ENCODE measurements at places on chromosomes 2 and 18.

DNA sequence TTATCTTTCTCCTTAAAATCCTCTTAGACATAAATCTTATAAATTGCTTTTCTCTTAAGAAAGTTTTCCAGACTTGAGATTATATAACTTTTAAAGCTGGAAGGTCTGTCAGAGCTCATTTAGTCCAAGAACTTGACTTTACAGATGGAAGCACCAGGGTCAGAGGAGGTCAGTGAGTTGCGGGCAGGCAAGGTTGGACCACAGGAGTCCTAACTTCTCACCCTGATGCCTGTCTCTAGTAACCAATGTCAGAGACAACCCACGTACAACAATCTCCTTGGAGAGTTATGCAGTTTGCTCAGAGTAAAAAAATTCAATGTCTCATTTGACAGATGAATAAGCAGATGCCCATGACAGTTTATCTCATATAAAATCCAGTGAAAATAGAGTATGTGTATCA, 203.9 kb downstream of the DLGAP1 start:
- no peak for DNase-seq

- no peak for DNase-seq
Measured at GRCh38 chr18:10100941-10101701, 187.3 kb downstream of the VAPA start.

DNA sequence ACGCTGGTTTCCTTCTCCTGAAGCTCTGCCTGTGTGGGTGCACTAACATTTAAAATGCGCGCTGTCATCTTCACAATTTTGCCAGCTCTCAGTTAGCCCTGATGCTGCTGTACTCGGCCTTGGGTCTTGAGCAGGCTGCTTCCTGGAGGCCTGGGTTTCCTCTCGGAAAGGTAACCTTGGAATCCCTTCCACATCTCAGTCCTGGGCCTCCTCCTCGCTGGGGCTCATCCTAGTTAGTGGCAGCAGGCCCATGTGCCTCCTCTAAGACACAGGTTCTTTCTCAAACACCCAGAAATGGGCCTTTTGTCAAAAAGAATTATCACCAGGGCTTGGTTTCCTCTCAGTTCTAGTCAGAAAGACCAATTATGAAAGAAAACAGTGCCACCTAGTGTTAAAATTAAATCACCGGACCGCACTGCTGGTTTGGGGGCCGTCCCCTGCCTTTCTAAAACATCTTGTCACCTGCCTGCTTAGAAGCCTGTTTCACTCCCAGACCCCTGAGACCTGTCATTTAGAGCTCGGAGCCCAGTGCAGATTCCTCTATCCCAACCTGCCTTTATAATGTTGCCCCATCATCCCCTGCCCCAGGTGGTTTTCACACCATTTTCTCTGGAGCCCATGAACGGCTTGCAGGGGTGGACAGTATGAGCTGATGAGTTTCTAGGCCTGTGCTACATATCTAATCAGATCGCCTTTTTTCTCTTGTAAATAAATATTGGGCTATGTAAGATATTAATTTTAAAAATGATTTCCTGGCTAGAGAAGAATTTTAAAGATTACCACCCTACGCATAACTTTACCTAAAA, 42.4 kb downstream of the HK2 start:
- peak; percentile 47 for DNase-seq

DNA sequence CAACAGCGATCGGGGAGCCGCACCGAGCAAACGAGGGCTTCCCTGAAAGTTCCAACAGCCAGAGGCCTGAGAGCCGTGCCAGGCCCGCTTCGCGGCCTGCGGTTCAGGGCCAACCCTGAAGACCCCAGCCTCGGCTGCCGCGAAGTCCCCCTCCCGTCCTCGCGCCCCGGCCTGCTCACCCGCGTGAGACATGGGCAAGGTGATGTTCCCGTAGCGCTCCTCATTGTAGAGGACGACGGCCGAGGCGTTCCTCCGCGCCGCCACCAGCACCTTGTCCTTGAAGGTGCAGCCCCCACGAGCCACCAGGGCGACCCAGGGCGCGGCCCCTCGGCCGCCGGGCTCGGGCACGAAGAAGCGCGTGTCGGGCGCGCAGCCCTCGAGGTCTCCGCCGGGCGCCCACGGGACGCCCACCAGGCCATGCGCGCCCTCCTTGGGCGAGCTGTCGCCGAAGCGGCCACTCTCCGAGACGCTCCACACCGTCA, 510 bp downstream of the RNF149 start:
- DNase-seq, result peak; percentile 25

DNA sequence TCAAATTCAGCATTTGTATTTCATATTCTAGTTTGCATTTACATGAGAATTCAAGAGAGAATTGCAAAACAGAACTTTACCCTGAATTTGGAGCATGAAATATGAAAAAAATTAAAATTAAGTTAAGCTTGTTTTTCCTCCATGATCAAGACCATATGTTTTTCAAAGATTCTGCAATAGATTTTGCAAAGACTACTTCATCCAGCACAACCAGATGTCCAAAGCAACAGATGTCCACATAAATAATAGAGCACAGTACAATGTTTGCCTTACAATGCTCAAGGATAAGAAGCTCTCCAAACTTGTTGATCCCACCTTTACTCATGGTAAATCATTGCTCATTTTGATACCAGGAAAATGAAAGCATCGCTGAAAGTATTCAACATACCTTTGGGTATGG, 25.6 kb downstream of the FAP start:
- DNase-seq, result no peak

DNA sequence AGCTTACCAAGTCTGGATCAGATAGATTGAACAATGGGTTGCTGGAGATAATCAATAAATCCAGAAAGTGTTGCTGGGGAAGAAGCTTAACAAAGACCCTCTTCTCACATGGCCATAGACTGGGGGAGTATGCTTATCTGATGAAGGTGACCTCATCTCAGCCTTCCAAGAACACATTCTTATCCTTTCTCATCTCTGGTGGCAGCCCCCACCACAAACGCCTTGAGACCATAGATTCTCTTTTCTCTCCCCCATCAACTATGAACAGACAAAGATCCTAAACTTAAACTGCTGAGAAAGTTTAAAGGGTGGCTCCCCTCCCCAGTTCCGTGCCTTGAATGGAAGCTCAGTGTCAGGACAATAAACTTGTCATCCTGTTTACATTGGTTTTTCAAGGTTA, 428.7 kb upstream of the TRIB2 start:
- no peak for DNase-seq

DNA sequence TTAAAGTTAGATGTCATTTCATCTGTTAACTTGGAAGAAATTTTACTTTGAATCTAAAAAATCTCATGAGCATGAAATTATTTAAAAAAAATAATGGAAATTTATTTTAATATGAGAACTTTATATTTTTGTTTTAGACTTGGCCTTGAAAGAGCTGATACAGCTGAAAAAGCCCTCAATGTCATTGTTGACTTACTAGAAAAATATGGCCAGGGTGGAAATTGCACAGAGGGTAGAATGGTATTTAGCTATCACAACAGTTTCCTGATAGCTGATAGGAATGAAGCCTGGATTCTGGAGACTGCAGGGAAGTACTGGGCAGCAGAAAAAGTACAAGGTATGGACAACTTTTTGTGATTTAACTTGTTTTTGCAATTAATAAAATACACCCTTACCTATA, 5.3 kb downstream of the SCRN3 start:
- DNase-seq, result no peak

- no peak for DNase-seq
Measured at GRCh38 chr18:23966909-23967308, 47.6 kb upstream of the TTC39C start.

DNA sequence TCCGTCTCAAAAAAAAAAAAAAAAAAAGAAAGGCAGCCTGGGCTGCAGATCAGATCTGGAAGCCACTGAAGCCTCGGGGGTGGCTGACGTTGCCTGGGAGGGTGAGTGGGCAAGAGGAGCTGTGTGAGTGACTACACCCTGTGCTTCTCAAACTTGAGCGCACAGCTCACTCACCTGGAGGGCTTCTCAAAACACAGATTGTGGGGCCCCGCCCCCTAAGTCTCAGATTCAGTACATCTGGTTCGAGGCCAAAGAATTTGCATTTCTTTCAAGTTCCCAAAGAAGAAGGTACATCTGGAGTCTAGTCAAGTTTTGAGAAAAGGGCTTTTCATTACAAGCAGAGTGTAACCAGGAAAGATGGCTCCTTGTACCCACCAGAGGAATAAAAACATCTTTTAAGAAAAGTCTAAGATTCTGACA, 97.7 kb upstream of the CAB39 start:
- DNase-seq, result no peak

DNA sequence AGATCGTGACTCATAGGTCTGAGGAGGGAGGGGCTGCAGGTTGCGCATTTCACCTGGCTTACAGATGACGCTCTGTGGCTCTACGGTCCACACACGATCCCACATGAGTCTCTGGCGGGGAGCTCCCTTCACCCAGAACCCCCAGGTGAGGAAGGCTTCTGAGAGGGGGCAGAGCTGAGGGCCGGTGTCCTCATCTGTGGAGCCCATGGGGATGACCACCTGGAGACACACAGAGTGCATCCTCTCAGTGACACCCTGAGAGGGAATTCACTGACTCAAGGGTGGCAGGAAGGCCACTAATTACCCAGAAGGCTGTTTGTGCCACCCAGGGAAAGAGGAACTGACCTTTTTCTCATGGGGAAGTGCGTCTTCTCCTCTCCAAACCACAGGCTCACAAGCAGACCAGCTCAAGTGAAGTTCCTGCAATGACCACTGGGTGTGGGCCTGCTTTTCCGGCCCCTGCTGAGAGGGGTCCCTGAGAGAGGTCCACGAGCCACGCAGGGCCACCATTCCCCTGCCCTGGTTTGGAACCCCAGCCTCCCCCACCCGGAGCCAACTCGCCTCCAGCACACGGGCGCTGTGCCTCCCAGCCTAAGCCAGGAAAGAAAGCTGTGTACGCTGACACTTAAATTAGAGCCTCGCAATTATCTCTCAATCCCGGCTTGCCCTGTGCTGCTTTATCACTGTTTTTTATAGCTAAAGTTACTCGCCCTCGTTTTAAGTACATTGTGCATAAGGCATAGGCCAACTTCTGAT, 114.1 kb downstream of the BCL11A start:
- peak; percentile 47 for DNase-seq

GRCh38 chr2:168920504-168921157, 19.5 kb downstream of the G6PC2 start:
- no peak for DNase-seq

GRCh38 chr2:213010106-213010779, 141.2 kb downstream of the IKZF2 start:
- DNase-seq, result no peak

- no peak for DNase-seq
Measured at GRCh38 chr18:70158992-70159717, 46.3 kb downstream of the RTTN start.

- DNase-seq, result no peak
Measured at GRCh38 chr18:59760619-59761600, 63.7 kb upstream of the CCBE1 start.

DNA sequence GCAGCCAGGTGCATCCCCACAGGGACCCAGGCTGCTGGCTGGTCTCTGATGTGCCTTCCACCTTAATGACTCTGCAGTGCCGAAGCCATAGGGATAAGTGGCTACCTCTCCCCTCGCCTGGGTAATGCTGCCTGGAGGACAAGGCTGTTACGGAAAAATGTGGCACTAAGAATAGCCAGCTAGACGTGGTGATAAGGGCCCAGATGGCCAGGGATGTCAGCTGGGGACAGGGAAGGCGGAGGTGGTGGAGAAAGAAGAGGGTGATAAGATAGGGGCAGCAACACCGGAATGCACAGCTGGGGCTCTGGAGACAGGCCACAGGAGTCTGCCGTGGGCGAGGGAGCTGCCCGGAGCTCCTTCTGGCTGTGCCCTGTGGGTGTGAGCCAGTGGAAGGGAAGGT, 170.6 kb downstream of the FHOD3 start:
- no peak for DNase-seq

- no peak for DNase-seq
Measured at GRCh38 chr2:171592036-171592555, 69.8 kb downstream of the CYBRD1 start.

- no peak for DNase-seq
Measured at GRCh38 chr18:50340078-50340477, 34.8 kb upstream of the SKA1 start.

GRCh38 chr2:151976945-151977353, 121.9 kb downstream of the CACNB4 start:
- DNase-seq, result no peak

DNA sequence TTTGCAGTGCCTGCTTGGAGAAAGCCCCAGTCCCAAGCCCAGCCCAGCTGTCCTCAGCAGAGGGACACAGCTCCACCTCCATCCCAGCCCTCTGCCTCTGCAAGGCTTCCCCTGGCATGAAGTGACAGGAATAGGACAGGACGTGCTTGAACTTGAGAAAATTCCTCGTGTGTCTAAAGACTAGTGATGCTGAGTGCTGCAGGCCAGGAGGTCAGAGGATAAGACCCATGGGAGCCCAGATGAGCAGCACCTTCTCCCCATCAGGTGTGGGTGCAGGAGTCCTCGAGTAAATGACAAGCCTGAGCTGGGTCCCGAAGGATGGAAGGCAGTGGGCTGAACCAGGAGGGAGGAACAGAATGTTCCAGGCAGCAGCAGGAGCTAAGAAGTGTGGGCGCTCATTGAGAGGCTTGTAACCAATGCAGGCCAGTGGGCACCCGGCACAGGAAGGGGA, 67.8 kb upstream of the UXS1 start:
- no peak for DNase-seq

GRCh38 chr2:125652280-125652679, 1003.7 kb upstream of the GYPC start:
- DNase-seq, result no peak

DNA sequence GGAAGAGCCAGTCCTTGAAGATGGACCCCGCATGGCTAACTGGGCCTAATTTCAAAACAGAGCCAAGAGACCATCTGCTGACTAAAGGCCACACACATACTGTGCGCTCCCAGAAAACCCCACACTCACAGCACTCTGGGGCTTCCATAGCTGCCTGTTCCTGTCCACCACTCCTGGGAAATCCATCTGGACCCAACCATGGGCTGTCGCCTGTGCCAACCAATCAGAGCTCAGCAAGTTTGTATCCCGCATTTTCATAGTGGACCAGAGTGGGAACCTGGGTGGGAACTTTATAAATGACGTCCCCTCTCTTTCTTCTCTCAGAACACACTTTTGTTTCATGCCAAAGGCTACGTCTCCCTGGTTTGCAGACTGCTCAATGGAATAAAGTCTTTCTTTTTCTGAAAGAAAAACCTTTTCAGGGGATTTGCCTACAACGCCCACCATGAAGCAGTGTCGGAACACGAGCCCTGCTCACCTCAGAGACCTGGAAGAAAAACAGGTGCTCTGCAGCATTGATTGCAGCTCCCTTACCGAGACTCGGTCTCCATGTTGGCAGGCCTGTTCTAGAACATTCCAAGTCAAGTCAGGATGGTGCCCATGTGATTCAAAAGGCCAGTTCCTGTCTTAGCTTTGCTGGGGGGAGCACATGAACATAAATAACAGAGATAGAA, 137.2 kb upstream of the GPC1 start:
- no peak for DNase-seq

Data from endothelial cell (in vitro differentiated cells).